Glomerular endothelial cell (primary cell): ENCODE measurements at places on chromosomes 16 and 17.

- no peak for DNase-seq
These were observed 2.5 kb upstream of the AXIN1 start for GRCh38 chr16:354971-355461.

DNA sequence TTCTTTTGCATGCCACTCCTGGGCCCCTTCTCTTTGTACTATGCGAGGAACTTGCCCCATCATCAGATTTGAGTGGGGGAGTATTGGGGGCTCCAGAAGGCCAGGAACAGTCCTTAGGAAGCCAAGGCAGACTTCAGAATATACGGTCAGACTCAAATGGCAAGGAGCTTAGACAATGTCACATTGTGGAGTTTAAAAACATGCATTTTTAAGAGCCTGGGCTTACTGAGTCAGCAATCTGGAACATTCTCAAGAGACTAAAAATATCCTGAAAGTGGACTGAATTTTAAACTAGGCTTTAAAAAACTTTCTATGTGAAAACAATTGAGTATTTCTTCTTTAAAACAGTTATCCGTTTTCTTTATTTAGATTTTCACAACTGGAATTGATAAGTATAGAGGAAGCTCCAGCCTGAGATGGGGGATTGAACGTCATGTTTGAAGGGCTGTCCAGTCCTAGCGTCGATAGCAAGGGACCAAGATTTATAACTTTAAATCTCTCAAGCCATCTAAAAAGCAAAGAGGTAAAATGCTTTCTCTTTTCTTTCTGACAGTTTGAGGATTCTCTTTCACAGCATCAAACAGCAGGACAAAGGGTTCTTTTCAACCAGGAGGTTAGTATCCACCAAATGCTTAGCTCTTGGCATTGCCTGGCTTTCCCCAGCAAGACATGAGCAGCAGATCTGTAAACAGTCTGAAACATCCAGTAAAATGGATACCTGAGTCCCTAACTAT is 45.8 kb upstream of the CDRT4 start:
- DNase-seq = no peak

- DNase-seq = no peak
These were observed 12.7 kb upstream of the TMEM98 start for GRCh38 chr17:32915245-32915644.

GRCh38 chr17:70929226-70929625 is 759.9 kb downstream of the KCNJ2 start:
- no peak for DNase-seq

DNA sequence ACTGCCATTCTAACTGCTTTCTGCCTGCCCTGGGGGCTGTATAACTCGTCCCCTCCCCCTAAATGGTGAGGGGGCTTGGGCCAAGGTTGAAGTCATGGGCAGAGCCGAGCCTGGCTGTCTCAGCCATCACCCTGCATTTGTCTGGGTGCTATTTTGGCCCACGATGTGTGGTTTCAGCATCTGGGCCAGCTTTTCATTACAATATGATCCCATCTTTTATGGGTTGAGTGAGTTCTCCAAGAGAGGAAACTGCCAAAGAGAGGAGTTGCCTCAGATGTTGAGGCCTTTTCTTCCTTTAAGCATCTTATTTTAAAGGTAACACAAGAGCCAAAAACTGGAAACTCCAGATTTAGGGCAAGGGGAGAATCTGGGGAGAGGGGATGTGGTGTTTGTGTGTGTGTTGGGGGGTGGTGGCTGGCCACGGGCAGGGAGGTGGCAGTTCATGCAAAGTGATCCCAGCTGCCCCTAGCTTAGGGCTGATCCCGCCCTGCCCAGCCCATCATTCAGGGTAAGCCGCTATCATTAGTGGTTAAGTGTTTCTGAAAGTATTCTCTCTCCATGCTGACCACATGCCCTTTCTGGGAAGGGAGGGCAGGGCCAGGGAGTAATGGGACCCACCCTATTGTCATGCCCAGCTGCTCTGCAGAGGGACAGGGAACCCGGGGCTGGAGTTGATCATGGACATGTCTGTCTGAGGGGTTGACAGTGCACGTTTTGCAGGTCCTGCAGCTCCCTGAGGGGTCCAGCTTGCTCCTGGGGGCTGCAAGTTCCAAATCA is 83.2 kb upstream of the CLEC18A start:
- no peak for DNase-seq

DNA sequence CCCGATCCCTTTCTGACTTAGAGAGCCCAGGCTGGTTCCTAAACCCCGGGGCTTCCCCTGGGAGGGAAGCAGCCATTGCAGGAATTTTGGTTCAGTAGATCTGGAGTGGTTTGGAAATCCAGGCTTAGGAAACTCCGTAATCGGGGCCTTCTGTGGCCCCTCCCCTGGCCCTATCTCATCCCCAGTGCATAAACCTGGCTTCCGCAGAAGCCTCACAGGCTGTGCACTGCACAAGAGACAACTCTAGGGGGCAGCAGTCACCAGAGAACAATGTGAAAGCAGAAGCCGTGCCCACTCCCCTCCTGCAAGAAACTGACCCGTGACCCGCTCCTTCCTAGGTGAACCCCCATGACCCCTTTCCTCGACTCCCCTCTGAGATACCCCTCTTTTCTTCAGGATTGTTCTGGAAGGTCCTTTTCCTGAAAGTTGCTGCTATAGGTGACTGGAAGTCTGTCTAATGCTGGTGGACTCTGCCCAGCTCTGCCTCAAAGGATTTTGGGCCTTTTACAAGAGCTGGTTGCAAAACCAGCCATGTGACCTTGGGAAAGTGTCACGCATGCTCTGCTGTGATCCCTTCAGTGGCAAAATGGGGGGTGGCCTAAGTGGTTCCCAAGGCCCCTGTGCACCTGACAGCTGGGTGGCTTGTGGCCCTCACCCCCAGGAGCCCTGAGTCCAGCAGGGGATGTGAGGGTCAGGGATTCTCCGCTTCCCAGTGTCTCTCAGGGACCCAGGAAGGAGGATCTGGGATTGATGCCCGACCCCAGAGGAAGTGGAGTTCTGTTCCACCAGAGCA is 14.4 kb downstream of the GUCY2D start:
- DNase-seq = no peak

DNA sequence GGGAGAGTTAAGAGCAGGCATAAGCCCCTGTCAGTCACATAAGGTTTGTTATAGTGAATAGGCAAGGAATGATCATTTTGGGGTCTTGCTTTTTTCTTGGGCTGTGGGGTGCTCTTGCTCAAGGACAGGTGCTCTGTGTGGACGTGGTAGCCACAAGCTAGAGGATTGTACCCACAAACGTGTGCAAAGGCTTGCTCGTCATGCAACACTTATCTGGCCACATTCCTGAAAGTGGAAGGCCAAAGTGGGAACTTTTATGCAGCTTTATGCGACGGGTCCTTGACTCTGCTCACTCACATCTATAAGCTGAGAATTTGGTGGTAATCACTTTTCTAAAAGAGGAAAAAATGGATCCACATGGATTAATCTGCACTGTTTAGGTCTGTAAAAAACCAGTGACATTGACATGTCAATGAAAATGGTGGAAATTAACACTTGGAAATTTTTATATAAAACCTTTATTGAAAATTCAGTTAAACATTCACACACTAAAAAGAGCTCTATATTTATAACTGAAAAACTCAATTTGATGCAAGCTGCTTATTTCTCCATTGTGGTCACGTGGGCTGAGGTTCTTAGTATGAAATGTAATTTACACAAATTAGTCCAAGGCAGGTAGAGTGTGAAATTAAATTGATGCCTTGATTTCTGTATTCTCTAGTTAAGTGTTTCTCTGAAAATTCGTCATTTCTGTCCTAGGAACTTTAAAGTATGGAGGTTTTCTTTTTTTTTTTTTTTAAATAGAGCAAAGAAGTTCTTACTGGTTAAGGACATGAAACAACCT is 162.3 kb downstream of the MSI2 start:
- no peak for DNase-seq

DNA sequence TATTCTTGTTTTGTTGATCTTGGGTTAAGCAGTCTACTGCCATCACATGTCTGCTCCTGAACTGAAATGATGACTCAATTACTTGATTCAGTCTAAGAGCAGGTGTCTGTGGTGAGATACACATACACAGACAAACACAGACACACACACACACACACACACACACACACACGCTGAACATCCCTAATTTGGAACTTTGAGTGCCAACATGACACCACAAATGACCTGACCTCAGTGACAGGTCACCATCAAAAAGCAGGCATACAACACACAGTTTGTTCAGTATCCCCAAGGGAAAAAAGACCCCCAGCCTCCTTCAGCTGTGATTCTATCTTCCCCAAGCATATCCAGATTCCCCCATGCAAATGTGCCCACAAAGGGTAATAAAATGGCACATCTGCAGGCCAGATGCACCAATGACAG is 130.1 kb upstream of the TMEM97 start:
- no peak for DNase-seq

DNA sequence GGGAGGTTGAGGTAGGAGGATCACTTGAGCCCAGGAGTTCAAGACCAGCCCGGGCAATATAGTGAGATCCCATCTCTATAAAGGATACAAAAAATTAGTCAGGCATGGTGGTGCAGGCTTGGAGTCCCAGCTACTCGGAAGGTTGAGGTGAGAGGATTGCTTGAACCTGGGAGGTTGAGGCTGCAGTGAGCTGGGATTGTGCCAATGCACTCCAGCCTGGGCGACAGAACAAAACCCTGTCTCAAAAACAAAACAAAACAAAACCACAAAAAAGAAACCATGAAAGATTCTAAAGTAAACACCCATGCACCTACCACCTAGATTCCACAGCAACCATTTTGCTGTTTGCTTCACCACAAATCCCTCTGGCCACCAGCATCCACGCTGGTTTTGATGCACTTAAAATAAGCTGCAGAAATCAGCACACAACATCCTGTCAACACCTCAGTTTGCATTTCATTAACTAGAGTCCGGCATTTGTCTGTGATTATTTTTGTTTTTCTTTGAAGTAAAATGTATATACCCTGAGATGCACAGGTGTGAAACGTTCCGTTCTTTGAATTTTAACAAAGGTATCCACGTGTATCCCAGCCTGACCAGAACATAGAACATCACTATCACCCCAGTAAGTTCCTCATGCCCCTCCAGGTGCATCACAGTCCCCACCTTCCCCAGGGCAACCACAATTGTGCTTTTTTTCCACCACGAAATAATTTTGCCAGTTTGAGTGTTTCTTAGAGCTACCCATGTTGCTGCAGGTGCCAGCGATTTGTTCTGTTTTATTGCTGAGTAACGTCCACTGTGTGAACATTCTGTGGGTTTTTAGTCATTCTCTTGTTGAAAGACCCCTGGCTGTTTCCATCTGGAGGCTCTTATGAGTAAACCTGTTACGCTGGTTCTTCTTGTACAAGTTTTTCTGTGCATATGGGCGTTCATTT is 191.5 kb downstream of the SEC14L1 start:
- DNase-seq = no peak

GRCh38 chr17:66964930-66965800 is 658 bp downstream of the CACNG4 start:
- DNase-seq = no peak

GRCh38 chr17:54494721-54495715 is 405.6 kb upstream of the TOM1L1 start:
- no peak for DNase-seq

DNA sequence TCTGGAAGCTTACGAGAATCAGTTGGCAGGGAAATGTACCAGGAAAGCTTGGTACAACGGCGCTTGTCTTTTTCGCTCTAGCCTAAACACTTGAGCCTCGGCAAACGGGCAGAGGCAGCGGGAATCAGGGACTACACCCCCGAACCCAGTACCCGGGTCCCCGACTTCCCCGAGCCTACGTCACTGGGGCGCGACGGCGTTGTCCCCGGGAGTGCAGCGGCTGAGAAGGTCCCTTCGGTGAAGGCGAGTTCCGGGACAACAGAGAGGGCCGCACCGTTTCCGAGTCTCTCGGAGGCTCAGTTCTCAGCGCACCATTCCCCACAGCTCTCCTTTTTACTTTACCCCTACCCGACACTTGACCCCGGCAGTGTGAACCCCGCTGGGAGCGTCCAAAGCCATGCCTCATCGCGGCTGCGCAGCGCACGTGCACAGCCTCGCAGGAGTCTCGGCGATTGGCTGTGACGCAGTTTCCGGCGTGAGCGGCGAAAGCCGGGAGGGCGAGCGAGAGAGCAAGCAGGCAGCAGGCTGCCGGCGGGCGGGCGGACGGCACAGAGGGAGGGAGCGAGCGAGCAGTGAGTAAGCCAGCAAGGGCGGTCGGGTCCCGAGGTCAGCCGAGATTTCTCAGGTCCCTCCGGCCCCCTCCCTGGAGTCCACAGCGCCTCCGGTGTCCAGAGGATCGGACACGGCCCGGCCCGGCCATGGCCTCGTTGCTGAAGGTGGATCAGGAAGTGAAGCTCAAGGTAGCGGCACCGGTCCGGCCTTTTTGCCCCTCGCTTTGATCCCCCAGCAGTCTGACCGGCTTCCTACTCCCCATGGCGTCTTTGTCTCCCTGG is at the start of gene PSME3:
Gene PSME3 (plus strand): TSS at position 464 of the 833 bp plus-strand sequence. CDS start 235 bp downstream, at position 699.
- no peak for DNase-seq

GRCh38 chr17:9924735-9925191 is 19.7 kb upstream of the RCVRN start:
- DNase-seq = peak; percentile 29

GRCh38 chr17:17485420-17485819 is 8.6 kb downstream of the MED9 start:
- DNase-seq = no peak

DNA sequence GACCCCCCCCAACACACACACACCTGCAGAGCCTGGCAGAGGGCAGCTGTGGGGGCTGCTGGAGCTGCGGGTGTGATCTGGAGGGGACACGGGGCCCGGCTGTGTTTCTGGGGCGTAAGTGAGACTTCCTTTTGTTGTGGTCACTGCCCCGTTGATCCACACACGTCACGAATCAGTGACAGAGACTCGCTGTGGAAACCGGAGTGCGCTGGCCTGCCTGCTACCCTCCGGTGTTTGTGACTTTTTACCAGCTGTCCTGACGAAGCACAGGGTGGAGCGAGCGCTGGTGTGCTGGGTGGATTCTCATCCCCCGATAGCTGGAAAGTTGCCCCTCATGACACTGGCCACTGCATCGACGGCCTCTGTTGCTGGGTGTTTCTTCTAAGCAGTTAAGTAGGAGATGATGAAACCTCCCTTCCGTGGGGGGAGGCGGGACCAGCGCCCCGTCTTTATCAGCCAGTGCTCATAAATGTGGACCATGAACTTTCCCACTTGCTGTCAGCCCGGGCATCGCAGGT is 2.3 kb downstream of the METRNL start:
- DNase-seq = no peak

GRCh38 chr17:50397919-50398285 is 579 bp upstream of the LRRC59 start:
- no peak for DNase-seq

GRCh38 chr16:81263470-81264220 is 25.2 kb downstream of the BCO1 start:
- DNase-seq = no peak

DNA sequence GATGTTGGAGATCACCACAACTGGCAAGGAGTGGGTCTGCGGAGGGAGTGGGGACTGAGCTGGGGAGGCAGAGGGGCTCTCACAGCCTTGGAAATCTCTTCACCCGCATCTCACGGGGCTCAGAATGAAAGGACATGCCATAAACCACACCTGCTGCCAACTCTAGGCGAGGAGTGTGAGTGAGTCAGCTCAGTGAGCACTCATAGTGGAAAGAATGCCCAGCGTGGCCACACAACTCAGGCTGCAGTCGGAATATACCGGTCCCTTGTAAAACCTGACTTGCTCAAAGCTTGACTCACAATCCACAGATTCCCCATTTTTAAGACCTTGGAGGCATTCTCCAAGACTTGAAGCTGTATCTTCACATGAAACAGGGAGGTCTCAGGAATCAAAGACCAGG is 36.7 kb downstream of the STAT5A start:
- no peak for DNase-seq

- DNase-seq = no peak
These were observed 8.9 kb downstream of the CIBAR2 start for GRCh38 chr16:85103114-85104079.

GRCh38 chr17:1573932-1574696 is 11.5 kb upstream of the PITPNA start:
- DNase-seq = no peak
